Central memory CD8-positive, alpha-beta T cell (primary cell): ENCODE measurements at places on chromosomes 16 and 17.

- peaks cover 6% of the 10 kb centered on the region for H3K36me3 ChIP-seq
- no peak for DNase-seq
- H3K27ac ChIP-seq: no peak overlapping the region
- peaks cover 31% of the 10 kb centered on the region for H3K27me3 ChIP-seq
- no peak overlapping the region for H3K4me3 ChIP-seq
Observed at GRCh38 chr16:81106826-81107503, 10.8 kb upstream of the GCSH start.

DNA sequence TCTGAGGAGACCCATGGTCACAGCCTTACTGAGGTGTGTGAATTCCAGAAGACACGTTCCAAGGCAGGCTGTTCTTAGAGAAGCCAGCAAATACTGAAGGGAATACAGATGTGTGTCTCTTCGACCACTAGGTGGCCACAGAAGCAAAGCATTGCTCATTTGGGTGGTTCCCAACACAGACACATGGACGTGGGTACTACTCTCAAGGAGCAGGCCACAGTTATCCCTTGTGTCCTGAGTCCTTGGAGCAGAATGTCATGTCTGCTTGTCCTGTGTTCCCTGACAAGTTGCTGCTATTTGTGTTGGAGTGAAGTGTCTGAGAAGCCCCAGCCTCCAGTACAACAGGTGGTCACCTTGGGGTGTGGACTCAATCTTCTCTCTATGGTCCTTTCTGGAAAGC, 30.3 kb downstream of the HMOX2 start:
- DNase-seq: no peak
- H3K27me3 ChIP-seq: no peaks in the 10 kb centered on the region
- H3K27ac ChIP-seq: peak overlapping the region; percentile 94
- peak overlapping the region; percentile 71 for H3K4me3 ChIP-seq
- H3K36me3 ChIP-seq: peaks cover 40% of the 10 kb centered on the region

DNA sequence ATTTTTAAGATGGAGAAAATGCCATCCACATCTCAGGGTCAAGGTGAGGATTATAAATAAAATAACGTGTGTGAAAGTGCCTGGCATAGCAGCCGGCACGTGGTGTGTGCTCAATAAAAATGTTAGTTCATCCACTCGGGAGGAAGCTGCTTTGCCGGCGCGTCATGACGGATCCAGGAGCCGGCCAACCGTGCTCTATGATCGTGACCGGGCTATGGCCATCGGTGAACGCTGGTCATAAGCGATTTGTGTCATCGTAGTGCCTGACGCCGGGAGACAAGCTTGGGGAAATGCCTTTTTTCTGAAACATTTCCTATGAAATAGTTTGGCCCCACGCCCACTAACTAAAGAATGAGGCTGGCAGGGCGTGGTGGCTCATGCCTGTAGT, 74.0 kb downstream of the CMC2 start:
- H3K36me3 ChIP-seq: no peaks in the 10 kb centered on the region
- peaks cover 86% of the 10 kb centered on the region for H3K27me3 ChIP-seq
- no peak overlapping the region for H3K27ac ChIP-seq
- H3K4me3 ChIP-seq: peak overlapping the region; percentile 26

- peaks cover 25% of the 10 kb centered on the region for H3K27me3 ChIP-seq
- no peak overlapping the region for H3K4me3 ChIP-seq
- H3K36me3 ChIP-seq: no peaks in the 10 kb centered on the region
- no peak for DNase-seq
- no peaks in the 10 kb centered on the region for H3K4me1 ChIP-seq
Observed at GRCh38 chr17:10328206-10328605, 44.6 kb downstream of the MYH13 start.

GRCh38 chr17:63221939-63222338, 224.2 kb downstream of the CYB561 start:
- H3K4me3 ChIP-seq: no peak overlapping the region
- H3K27me3 ChIP-seq: no peaks in the 10 kb centered on the region
- no peaks in the 10 kb centered on the region for H3K36me3 ChIP-seq
- no peak overlapping the region for H3K27ac ChIP-seq
- no peaks in the 10 kb centered on the region for H3K4me1 ChIP-seq

DNA sequence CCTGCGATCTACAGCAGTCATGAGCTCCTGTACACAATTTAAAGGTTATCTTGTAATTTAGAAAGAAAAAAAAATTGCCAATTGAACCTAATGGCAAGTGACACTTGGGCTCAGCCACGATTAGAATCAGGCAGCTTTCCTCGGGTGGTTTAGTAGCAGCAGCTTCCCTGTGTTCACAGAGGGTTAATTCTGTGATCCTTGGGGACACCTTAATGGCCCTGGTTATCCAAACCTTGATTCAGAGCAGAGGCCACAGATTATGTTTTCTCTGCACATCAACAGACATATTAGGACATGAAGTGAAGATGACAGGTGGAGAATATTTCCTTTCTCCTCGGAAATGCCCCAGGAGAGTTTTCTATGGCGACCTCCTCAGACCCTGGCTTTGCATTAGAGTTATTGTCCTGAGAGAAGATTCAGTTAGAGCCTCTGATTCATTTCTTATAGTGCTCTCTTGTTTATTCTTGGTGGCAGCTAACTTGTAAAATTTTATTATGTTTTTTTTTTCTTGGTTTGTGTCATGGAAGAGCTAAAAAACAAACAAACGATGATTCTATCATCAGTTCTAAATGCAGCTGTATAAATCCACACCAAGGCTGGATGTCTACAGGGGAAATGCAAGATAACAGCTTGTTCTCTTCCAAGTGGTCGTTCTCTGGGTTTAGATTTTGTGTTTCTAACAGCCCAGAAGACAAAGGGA, 351.2 kb upstream of the DYNLRB2 start:
- no peak for DNase-seq
- H3K36me3 ChIP-seq: no peaks in the 10 kb centered on the region
- H3K4me1 ChIP-seq: no peaks in the 10 kb centered on the region
- no peak overlapping the region for H3K4me3 ChIP-seq
- H3K27me3 ChIP-seq: peaks cover 33% of the 10 kb centered on the region
- no peak overlapping the region for H3K27ac ChIP-seq

DNA sequence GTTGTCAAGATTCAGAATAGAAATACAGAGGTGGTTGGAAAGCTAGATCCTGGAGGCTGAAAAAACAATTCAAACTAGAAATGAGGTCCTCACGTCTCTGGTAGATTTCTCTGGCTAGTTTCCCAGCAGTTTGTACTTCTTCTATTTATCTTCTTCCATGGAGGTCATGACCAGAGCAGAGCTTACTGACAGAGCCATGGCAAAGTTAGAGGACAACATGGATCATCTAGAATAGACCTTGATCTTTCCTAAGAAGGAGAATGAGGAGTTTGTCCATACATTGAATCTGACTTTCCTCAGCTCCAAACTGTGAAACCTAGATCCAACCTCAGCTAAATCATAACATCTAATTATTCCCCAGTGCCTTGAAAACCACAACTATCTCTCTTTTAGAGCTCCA, 900.8 kb upstream of the GOT2 start:
- H3K27me3 ChIP-seq: no peaks in the 10 kb centered on the region
- H3K4me3 ChIP-seq: no peak overlapping the region
- no peak for DNase-seq
- no peaks in the 10 kb centered on the region for H3K4me1 ChIP-seq

DNA sequence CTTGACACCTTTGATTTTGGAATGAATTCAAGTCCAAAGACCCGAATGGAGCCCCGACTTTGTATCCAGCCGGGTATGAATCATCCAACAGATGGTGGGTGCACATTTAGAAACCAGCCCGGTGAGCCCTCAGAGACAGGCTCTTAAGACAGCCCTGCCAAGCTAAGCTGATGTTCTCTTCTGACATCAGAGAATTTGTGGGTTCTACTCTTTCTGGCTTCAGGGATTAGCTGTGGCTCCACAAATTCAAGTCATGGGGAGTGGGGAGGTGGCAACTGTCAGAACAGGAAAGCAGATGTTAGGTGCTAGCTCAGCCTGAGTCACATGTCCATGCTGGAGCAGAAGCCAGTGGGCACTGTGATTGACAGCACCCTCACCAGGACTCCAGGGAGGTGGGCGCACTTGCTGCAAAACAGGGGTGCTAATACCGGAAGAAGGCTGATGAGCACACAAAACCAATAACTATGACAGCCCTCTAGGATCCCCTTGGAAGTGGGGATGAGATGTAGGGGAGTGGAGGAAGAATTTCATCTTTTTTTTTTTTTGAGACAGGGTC, 31.4 kb upstream of the XYLT2 start:
- H3K4me3 ChIP-seq: no peak overlapping the region
- no peak for DNase-seq
- peaks cover 50% of the 10 kb centered on the region for H3K27me3 ChIP-seq
- no peak overlapping the region for H3K27ac ChIP-seq
- peaks cover 1% of the 10 kb centered on the region for H3K36me3 ChIP-seq
- H3K4me1 ChIP-seq: no peaks in the 10 kb centered on the region

DNA sequence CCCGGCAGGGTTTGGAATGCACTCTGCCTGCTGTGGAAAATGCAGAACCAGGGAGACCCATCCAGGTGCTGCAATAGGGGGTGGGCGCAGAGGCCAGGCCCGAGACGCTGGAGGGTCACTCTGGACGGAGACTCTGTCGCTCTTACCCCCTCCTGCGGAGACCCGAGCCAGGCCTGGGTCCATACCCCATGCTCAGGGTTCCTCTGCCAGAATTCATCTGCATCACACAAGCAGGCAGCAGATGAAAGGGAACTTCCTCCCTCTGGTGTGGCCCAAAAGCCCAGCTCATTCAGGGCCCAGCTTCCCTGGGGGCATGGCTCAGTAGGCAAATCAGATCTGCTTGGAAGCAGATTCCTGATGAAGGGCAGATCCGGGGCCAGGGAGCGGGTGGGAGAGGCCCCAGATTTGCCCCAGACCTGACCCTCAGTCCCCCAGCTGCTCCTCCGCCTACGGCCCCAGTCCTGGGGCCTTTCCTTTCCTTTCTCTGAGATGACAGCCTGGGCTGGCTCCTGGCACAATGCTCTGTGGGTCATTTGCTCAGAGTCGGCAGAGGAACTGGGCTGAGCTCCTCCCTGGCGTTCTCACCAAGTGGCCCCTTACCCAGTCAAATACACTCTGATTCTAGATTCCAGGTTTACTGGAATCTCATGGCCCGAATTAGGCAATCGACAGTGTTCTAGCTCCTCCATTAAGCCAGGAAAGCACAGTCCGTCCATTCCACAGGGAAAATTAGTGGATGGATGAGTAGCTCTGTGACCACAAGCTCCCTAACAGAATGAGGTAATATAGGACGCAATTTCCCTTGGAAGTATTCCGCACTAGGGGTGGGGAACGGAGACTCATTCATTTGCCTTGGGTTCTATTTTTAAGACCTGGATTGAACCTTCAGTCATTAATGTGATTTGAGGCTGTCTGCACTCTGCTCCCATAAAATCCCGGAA, 19.1 kb upstream of the RASD1 start:
- no peak for DNase-seq
- no peak overlapping the region for H3K27ac ChIP-seq
- H3K4me1 ChIP-seq: peaks cover 5% of the 10 kb centered on the region
- no peaks in the 10 kb centered on the region for H3K27me3 ChIP-seq
- H3K36me3 ChIP-seq: no peaks in the 10 kb centered on the region

GRCh38 chr16:10984509-10984908, 40.1 kb downstream of the CLEC16A start:
- no peaks in the 10 kb centered on the region for H3K27me3 ChIP-seq
- no peak overlapping the region for H3K27ac ChIP-seq
- no peak overlapping the region for H3K4me3 ChIP-seq
- peaks cover 9% of the 10 kb centered on the region for H3K36me3 ChIP-seq

DNA sequence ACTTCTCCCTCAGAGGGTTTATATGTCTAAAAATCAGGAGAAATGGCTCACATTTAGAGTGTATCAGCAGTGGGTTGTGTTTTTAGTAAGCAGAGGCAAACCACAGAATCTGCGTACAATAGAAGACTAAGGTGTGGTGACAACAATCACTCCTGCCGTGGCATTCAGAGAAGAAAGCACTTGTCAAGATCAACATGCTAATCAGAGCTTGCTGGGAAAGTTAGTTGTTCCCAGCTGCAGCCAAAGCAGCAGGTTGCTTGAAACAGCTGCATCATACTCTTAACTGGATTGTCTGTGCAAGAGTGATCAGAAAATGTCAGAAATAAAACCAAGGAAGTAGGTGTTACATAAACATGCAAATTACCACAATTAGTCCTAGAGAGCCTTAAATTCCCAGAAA, 616.4 kb downstream of the CDH8 start:
- no peak for DNase-seq
- no peaks in the 10 kb centered on the region for H3K27me3 ChIP-seq
- no peak overlapping the region for H3K4me3 ChIP-seq
- H3K4me1 ChIP-seq: no peaks in the 10 kb centered on the region

- peaks cover 32% of the 10 kb centered on the region for H3K36me3 ChIP-seq
- peaks cover 28% of the 10 kb centered on the region for H3K4me1 ChIP-seq
- DNase-seq: no peak
- no peak overlapping the region for H3K4me3 ChIP-seq
- no peaks in the 10 kb centered on the region for H3K27me3 ChIP-seq
- no peak overlapping the region for H3K27ac ChIP-seq
Observed at GRCh38 chr17:1434150-1434549, 21.9 kb downstream of the CRK start.

DNA sequence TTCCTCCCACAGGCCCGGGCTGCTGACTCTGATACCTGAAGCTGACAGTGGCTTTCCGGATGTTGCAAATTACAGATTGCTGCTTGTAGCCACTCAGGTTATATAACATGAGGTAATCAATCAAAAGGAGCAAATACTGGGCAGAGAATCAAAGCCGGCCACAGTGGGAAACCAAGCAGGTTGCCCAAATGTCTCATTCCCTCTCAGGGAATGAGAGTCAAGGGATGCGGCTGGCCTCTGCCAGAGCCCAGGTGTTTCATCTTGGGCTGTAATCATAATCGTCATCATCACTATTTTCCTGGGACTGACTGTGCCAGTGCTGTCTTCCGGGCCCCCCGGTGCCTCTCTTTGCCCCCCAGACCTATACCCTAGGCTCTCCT, 292.4 kb upstream of the FOXF1 start:
- H3K4me1 ChIP-seq: no peaks in the 10 kb centered on the region
- no peak overlapping the region for H3K4me3 ChIP-seq
- peaks cover 34% of the 10 kb centered on the region for H3K27me3 ChIP-seq
- no peak for DNase-seq

DNA sequence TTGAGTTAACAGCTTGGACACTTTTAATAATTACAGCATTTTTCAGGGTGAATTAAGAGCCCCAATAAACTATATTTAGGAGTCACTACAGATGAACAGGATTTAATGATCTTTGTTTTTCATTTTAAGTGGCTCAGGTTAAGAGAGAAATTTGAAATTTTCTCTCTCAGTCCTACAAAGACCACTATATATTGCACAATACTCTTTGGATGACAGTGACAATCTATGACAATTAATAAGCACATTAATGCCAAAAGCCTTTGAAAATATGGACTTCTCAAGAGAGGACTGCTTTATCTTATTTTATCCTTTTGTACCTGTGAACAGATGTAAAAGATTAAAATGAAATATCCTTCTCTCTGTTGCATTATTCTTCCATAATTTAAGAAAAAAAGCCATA, 151.1 kb upstream of the IRX5 start:
- H3K27ac ChIP-seq: no peak overlapping the region
- no peaks in the 10 kb centered on the region for H3K4me1 ChIP-seq
- no peaks in the 10 kb centered on the region for H3K27me3 ChIP-seq

- DNase-seq: no peak
- no peak overlapping the region for H3K4me3 ChIP-seq
- H3K27ac ChIP-seq: no peak overlapping the region
- no peaks in the 10 kb centered on the region for H3K27me3 ChIP-seq
- H3K4me1 ChIP-seq: peaks cover 6% of the 10 kb centered on the region
- no peaks in the 10 kb centered on the region for H3K36me3 ChIP-seq
Observed at GRCh38 chr17:39894681-39895376, 23.6 kb downstream of the GSDMB start.

GRCh38 chr17:4318596-4318995, 47.9 kb downstream of the UBE2G1 start:
- no peaks in the 10 kb centered on the region for H3K27me3 ChIP-seq
- no peak overlapping the region for H3K4me3 ChIP-seq
- DNase-seq: no peak
- peaks cover 14% of the 10 kb centered on the region for H3K36me3 ChIP-seq
